ENCODE measurements at places on chromosomes 12 and 14.

DNA sequence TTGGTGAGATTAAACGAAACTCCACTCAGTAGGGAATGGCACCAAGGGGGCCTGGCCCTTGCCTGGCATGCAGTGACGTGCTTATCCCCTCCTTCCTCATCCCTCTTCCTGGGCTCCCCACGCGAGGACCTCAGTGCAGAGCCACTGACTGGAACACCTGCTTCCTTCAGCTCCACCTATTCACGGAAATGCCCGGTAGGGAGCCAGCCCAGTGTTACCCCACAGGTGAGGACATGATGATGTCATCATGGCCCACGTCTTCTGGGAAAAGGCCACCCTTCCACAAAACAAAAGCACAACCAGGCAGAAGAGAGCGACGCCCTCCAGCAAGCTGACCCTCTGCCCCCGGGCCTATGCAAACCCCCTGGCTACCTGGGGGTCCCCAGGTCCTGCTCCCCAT is 42.1 kb downstream of the CCDC85C start:
- DNase-seq, result no peak

- DNase-seq, result peak; percentile 92
These were observed 7.1 kb upstream of the MRPL52 start for GRCh38 chr14:22822571-22823098.

DNA sequence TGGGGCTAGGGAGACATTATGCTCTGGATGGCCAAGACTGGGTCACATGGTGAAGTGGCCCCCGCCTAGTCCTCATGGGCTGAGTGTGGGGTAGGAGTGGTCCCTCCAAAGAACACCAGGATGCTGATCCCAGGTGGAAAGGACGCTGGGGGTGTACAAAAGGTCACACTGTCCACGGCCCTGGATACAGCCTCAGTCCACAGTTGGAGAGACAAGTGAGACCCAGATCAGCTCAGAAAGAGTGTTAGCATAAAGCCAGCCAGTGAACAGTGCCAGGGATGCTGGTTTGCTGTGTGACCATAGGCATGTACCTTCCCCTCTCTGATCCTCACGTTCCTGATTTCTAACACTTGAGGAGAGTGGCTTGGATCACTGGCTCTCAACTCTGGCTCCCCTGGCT is 13.4 kb upstream of the OAS2 start:
- DNase-seq, result no peak

DNA sequence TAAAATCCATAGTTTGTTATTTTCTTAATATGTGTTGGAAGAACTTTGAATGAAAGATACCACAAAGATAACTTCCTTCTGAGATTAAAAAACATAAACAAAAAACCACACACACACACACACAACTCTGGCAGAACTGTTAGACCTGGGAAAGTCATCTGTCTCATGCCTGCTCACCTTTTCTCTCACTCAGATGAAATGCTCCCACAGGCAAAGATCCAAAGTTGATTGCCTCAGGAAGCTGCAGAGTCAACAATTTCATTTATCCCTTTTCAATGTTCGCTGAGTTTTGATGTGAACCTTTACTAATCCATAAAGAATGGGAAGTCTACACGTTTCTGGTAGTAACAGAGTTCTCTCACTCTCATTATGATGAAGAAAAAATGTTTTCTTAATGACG is 112.0 kb downstream of the DENND5B start:
- no peak for DNase-seq
